ENCODE measurements at places on chromosomes 11 and 22.

DNA sequence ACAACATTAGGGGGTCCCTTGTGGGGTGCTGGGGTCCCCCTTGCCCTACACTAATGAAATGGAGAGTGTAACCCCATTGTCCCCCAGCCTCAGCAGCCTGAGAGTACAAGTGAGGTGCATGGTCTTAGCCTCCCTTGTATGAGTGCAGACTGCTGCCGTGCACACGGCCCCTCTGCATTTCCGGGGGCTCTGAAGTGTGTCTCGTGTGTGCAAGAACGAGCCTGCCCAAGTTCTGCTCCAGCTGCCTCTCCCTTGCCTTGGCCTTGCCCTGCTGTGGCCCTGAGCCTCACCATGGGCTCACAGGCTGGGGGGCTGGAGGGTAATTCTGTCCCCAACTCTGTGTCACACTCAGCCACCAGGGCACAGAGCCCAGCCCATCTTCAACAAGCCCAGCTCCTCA lies 5.2 kb upstream of the EHD1 start:
- no peak for DNase-seq

GRCh38 chr11:46369458-46370152 lies 11.9 kb upstream of the MDK start:
- DNase-seq: no peak

GRCh38 chr11:117842131-117842941 lies 17.8 kb upstream of the FXYD2 start:
- DNase-seq: no peak

DNA sequence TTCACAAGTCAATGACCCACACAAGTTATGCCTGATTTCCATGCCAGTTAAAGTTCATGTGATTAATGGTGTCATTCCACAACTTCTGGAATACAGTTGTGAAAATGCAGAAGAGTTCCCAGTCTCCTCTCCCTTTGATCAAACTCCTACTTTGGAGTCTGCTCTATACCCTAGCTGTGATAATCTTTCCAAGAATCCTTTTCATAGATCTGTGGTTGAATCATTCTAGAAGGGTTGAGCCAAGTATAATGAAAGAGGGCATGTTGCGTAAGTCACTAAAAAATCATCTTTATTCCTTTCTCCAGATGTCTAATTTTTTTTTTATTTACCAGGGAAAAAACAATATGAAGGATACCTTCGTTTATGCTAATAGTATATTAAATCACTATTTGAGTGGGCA lies 89.7 kb upstream of the CARD18 start:
- DNase-seq: no peak

GRCh38 chr11:119029340-119030028 lies 1.2 kb downstream of the SLC37A4 start:
- no peak for DNase-seq

- DNase-seq: no peak
These were observed 33.8 kb upstream of the OR9G4 start for GRCh38 chr11:56782167-56782847.

GRCh38 chr11:64373598-64373974 lies 14.6 kb downstream of the RPS6KA4 start:
- DNase-seq: no peak

DNA sequence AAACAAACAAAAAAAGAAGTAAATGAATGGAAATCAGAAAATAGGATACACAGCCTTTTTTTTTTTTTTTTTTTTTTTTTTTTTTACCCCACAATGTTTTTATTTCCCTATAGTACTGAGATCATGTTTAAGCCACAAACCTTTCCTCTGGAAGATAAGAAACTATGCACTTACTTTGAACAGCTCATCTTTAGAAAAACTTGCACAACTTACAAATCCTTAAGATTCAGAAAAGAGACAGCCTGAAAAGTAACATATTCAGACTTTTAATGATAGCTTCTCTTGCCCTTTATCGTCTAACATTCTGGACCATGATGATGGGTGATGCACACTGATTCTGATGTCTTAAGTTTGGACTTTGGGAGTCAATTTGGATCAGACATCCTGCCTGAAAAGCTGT lies 80.3 kb downstream of the TNRC6B start:
- DNase-seq: no peak

- no peak for DNase-seq
These were observed 1.1 kb upstream of the TTLL8 start for GRCh38 chr22:50058906-50059880.

DNA sequence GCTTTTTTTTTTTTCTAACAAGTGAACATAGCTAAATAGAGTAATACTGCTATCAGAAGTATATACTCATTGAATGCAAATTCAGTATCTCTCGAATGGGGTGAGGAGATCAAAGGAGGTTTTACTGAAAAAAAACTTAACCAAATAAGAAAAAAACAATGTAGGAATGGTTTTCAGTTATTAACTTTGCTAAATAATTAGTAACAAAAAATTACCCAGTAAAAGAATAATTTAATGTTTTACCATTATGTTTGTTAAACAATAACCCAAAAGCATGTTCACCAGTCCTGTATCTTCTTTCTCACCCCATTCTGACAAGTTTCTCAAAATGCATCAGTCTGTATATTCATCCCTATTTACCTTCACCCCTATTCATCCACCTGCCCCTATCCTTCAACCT lies 22.6 kb upstream of the CTSC start:
- DNase-seq: no peak

- no peak for DNase-seq
These were observed at the start of gene OR56A4 for GRCh38 chr11:6006846-6007245. Gene OR56A4, minus strand, starts transcription at chr11:6006946. Its CDS starts 3,954 bp downstream, at chr11:6002992.

DNA sequence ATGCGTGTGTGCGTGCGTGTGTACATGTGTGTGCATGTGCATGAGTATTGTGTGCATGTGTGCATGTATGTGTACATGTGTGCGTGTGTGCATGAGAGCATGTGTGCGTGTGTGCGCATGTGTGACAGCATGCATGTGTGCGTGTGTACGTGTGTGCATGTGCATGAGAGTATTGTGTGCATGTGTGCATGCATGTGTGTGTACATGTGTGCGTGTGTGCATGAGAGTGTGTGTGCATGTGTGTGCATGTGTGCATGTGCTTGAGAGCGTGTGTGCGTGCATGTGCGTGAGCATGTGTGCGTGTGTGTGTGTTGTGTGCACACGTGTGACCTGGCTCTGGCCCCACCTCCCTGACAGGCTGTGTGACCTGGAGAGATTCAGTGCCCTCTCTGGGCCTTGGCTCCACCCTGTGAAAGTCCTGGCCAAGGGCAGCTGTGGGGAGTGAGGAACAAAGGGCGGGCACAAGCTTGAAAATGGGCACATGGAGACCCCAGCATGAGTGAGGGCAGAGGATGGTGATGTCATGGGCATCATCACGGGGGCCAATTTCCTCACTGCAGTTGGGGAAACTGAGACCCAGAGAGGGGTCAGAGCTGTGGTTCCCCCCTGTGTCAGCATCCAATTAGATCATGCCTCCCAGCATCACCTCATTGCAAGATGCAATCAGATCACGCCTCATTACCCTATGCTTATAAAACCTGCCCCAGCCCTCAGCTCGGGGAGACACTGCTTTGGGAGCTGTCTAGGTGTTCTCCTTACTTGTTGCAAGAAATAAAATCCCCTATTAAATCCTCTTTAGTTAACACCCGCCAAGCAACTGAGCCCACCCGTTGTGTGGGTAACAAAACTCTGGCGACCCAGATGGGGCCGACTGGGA lies 658 bp downstream of the ACY3 start:
- DNase-seq: no peak

Data from cortex of kidney (tissue), 1 donor.